ENCODE measurements at places on chromosomes 12 and 14.
A peak's percentile ranks its signal among the peaks of the same experiment; 100 is the strongest.

- DNase-seq, result no peak
Observed at GRCh38 chr12:54417712-54418440, 1.2 kb downstream of the ITGA5 start.

GRCh38 chr12:114815026-114815795, 131.2 kb upstream of the TBX3 start:
- DNase-seq, result no peak

GRCh38 chr12:50297996-50298395, 14.7 kb upstream of the LIMA1 start:
- no peak for DNase-seq

DNA sequence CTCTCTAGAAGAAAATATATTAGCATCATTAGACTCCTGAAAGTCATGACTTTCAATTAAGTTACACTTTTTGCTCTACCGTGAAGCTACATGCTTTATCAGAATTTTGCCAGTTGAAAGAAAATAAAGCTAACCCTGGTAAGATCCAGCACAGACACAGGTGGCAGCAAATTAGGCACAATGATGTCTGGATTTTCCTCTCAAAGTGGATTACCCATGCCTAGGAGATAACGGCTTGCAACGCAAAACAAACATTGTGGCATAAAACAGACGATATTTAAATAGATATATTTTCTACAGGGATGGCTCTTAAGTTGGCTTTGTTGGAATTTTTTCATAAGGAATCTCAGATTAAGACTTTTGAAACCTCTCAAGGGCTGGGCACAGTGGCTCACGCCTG, 33.4 kb downstream of the BCAT1 start:
- DNase-seq, result no peak

GRCh38 chr14:96407935-96408570, 16.1 kb downstream of the AK7 start:
- DNase-seq, result no peak

DNA sequence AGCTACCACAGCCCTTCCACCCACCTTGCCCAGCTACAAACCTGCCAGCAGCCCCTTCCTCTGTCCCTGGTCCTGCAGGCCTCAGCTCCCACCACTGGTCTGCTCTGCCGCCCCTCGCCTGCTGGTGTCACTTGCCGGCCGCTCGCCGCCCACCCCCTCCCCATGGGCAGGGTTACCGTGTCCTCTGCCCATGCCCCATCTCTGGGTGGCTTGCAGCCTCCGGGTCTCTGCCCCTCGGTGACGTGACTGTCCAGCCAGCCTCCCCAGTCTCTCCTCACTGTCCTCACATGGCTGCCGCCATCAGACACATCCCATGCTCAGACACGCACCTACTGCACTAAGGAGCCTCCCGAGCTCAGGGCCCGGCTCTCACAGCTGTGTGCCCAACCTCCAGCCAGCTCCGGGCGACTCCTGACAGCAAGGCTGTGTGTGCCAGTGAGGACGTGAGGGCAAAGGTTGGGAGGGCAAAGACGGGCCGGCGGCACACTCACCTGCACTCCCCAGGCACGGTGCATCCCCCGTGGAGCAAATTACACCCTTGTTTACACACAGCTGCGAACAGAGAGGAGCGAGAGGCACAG, 13.4 kb downstream of the JAG2 start:
- no peak for DNase-seq

DNA sequence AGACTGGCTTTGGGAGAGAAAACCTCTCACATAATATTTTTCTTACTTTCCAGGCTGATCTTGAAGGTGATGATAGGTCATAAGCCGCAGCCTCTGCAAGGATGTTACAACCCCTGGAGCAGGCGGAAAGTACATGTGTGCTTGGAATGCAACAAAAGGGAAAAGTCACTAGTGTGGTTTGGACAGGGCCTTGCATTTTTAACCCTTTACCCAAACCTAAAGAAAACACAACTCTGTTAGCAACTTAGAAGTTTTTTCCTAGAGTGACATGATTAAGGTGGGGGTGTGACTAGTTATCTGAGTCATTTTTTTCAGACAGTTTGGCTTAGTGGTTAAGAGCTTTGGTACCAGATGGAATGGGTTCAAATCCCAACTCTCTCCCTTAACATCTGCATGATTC, 97.0 kb downstream of the TMEM30B start:
- DNase-seq, result peak; percentile 95

DNA sequence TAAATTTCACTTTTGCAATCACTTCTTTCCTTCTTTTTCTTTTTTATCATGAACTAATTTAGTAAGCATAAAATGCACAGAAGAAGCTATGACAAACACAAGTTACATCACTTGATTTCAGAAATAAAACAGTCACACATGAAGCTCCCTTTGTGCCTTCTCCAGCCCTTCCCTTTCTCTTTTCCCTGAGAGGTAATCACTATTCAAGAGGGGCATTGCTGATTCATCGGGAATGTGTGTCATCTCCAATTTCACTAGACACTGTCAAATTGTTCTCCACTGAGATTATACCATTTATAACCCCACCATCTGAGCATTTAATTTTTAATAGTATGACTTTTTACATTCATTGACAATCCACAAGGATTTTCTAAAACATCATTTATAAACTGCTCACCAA, 91.6 kb upstream of the PTPRQ start:
- DNase-seq, result peak; percentile 39

- DNase-seq, result no peak
Observed at GRCh38 chr12:59637692-59638070, 41.9 kb downstream of the SLC16A7 start.

- peak; percentile 63 for DNase-seq
Observed at GRCh38 chr14:79161571-79161970, 991.4 kb downstream of the NRXN3 start.

GRCh38 chr14:63212776-63213500, 8.7 kb downstream of the RHOJ start:
- DNase-seq, result no peak

GRCh38 chr14:58829594-58829993, 191.8 kb downstream of the DACT1 start:
- peak; percentile 43 for DNase-seq

DNA sequence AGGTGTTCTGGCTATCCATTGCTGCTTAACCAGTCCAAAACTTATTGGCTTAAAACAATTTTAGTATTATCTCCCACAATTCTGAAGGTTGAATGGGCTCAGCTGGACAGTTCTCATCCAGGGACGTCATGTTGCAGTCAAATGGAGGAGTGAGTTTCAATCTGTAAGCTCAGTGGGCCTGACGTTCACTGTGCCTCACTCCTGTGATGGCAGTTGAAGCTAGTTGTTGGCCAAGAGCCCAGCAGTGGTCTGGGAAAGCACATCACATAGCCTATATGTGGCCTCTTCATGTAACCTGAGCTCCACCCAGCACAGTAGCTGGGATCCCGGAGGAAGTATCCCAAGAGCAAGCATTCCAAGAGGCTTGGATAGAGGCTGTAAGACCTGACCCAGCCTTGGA, 40.6 kb upstream of the CDKN3 start:
- peak; percentile 57 for DNase-seq

- DNase-seq, result no peak
Observed at GRCh38 chr14:97388408-97388807, 591.2 kb downstream of the VRK1 start.

DNA sequence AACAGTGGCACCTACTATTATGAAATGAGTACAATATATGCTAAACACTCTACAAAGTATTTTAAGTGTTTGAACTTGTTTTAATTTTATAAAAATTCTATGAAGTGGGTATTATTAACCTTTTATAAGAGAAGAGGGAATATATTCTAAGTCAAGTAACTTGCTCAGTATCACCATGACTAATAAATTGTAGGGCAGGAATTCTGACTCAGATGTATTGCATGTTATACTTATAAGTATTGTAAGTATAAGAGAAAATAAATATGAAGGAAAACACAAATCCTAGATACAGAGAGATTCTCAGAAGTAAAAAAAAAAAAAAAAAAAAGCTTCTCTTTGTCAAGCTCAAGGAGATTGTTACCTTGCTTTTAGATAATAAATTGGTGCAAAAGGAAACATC, 893.2 kb downstream of the SLC16A7 start:
- DNase-seq, result peak; percentile 30

DNA sequence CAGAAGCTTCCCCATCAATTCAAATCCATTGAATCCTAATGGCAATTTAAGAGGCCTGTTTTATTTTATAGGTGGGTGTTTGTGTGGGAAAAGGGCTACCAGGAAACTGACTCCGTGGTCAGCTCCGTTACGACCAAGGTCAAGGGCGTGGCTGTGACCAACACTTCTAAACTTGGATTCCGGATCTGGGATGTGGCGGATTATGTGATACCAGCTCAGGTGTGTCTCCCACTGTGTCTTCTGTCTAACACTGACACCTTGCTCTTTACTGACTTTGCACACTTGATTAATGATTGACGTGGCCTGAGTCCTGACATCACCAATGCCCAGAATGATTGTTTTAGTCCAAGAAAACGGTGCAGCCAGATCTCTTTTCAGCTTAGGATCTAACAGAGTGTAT, 7.1 kb downstream of the P2RX4 start:
- DNase-seq, result no peak

DNA sequence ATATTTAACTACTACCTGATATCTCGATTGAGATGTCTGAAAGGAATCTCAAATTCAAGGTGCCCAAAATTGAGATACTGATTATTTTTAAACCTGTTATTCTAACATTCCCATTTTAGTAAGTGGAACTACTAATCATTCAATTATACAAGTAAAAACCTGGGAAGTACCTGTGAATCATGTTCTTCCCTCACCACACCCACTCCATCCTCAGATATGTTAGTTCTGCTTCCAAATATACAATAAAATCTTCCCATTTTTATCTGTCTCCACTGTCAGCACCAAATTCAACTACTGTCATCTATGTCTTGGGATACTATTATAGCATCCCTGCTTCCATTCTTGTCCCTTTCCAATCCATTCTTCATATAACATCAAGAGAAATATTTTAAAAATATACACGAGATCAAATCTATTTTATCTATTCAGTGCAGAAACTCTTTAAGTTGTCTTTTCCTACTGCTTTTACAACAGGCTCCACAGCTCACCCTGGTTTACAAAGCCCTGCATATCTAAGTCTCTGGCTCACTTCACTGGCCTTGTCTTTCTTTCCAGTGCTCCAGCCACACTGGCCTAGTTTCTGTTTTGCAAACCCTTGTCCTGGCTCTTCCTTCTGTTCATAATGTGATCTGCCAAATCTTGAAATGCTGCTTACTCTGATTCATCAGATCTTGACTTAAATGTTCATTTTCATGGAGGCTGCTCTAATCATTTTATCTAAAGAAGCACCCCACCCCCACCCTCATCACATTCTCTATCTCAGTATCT, 122.3 kb downstream of the PTPRR start:
- no peak for DNase-seq

Measured in choroid plexus epithelial cell (primary cell).